ENCODE measurements at places on chromosomes 11 and 22. TPM values are rescaled to one million over a fixed set of nuclear protein-coding genes. Genes with fewer than 3 reads are reported as not detected.

The GGTLC3 gene
- 2.3 TPM for total RNA-seq

The PANX3 gene
- not detected for total RNA-seq

The TNRC6B gene
- total RNA-seq, result 43.8 TPM

The SEPTIN3 gene
- total RNA-seq, result 0.46 TPM

The F2 gene
- total RNA-seq, result 1.8 TPM

The SSH3 gene
- total RNA-seq, result 101 TPM

The SLC25A18 gene
- 9.0 TPM for total RNA-seq

The CNIH2 gene
- 3.6 TPM for total RNA-seq

The CPT1A gene
- 33.3 TPM for total RNA-seq

The CENPM gene
- total RNA-seq, result 10.8 TPM

The PRODH gene
- total RNA-seq, result 11.5 TPM

The XPNPEP3 gene
- 10.5 TPM for total RNA-seq

The CARNS1 gene
- total RNA-seq, result 0.91 TPM

The FOLR2 gene
- 0.87 TPM for total RNA-seq

The GAL3ST3 gene
- total RNA-seq, result 4.3 TPM

- DNase-seq, result no peak
These were observed 54.4 kb downstream of the ARL14EP start for GRCh38 chr11:30377347-30377746.

- DNase-seq, result no peak
These were observed 2.9 kb upstream of the E2F8 start for GRCh38 chr11:19243613-19244012.

DNA sequence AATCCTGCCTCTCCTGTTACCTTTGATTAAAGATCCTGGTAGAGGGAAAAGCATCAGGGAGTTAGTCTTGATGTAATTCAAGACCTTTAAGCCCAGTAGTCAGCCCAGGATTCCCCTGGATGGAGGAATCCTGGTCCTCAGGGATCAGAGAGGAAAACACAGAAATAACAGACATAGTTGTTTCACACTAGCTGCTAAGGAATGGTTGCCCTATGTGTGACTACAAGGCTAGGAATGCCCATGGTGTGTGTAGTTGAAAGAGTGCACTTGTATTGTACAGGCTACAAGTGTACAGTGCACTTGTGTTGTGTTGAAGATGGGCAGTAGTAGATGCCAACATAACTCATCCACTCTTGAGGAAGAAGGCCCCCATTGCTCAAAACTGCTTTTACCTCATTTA, 226.8 kb downstream of the AASDHPPT start:
- DNase-seq, result no peak

- DNase-seq, result no peak
These were observed 6.1 kb downstream of the SWAP70 start for GRCh38 chr11:9669954-9670353.

GRCh38 chr11:130330101-130330684, 15.5 kb upstream of the ZBTB44 start:
- no peak for DNase-seq

GRCh38 chr22:45976254-45977002, 534 bp downstream of the WNT7B start:
- no peak for DNase-seq

GRCh38 chr11:123478352-123478987, 48.4 kb downstream of the GRAMD1B start:
- DNase-seq, result peak; percentile 11

DNA sequence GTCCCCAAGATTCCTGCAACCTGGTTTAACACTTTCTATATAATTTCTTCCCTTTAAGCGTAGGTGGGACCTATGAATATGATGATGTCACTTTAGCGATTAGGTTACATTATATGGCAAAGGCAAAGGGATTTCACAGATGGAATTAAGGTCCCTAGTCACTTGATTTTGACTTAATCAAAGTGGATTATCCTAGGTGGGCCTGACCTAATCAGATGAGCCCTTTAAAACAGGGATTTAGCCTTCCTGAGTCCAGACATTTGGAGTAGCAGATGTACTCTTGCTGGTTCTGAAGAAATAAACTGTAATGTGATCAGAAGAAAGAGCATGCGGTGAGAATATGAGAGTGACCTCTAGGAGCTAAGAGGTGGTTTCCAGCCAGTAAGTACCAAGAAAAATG, 67.8 kb upstream of the LIN7C start:
- DNase-seq, result no peak

- no peak for DNase-seq
These were observed 88.8 kb upstream of the CLDN5 start for GRCh38 chr22:19612866-19613572.

- no peak for DNase-seq
These were observed 119.4 kb downstream of the TTC28 start for GRCh38 chr22:28560046-28560742.

GRCh38 chr11:39205236-39205995, 2254.0 kb downstream of the LRRC4C start:
- no peak for DNase-seq

GRCh38 chr22:29325356-29325755, 9.9 kb upstream of the RASL10A start:
- DNase-seq, result no peak

DNA sequence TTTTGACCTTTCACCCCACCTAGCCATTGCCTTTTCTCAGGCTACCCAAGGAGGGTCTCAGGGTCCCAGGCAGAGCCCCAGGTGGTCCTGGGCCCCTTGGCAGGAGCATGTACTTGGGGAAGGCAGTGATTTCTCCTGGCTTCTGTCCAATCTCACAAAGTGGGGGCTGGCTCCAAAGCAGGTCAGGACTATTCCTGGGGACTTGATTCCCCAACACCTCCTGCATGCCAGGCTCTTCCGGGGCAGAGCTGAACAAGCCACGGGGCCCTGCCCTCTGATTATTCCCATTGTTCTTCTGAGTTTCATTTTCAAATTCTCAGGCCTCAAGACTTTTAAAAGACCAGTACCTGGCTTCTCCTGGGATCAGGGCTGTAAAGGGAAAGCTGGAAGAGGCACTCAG, 1.5 kb upstream of the TCF20 start:
- DNase-seq, result no peak

DNA sequence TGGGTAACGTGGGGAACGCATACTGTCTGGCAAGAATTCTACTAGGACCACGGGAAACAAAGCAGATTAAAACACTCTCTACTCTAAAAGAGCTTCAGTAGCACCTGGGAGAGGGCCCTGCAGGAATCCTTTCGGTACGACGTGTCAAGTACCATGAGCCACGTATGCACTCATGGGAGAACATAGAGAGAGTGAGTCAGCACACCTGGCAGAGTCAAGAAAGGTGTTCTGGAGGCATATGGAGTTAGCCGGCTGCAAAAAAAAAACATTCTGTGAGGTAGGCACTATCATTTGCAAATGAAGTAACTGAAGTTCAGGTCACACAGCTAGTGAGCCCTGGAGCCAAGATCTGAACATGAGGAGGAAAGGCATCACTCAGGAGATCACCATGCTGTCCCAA, 71.1 kb upstream of the BID start:
- DNase-seq, result no peak
